ENCODE measurements at places on chromosomes 6 and 20.

GRCh38 chr6:21873562-21873961, 280.0 kb downstream of the SOX4 start:
- DNase-seq: no peak

DNA sequence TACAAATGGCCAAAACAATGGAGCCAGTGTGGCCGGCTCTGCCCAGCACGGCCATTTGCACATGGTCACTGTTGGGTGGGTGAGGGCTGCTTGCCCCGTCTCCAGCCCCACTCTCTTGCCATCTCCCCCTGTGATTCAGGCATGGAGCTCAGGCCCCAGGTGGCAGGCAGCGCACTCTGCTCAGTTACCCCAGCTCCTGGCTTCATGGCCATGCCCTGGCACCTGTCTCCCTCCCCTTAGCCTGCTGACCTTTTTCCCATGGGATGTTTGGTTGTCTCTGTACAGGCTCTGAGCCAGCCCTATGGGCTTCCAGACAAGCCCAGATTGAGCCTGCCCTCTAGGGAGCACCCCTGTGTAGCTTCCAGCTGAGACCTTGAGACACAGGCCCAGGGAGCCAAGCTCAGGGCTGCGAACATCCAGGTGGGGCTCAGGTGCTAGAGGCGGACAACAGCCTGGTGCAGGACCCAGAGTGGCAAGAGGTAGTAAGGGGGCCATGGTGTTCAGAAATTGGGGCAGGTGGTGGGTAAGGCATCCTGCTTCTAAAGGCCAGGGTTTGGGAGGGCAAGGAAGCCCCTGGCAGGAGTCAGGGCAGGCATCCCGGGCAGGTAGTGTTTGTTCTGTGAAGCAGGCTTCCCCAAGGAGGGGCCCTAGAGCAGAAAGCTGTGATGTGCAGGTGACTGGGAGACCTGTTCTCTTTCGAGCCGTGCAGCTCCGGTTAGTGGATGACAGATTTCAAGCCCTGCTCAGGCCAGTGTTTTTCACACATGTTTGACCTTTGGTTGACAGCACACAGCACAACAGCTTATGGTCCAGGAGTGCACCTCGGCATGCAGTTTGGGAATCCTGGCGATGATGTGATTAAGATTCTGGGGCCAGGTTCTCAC, 17.7 kb downstream of the SYNJ2 start:
- no peak for DNase-seq

- DNase-seq: no peak
These were observed 202.0 kb downstream of the RNGTT start for GRCh38 chr6:88761237-88762031.

GRCh38 chr6:36927691-36928546, 26.6 kb upstream of the PI16 start:
- no peak for DNase-seq

GRCh38 chr6:158849899-158850806, 31.0 kb upstream of the EZR start:
- no peak for DNase-seq

GRCh38 chr20:62716198-62716940, 7.7 kb downstream of the NTSR1 start:
- no peak for DNase-seq

- DNase-seq: no peak
These were observed 46.5 kb downstream of the BLOC1S5 start for GRCh38 chr6:8017705-8018104.

DNA sequence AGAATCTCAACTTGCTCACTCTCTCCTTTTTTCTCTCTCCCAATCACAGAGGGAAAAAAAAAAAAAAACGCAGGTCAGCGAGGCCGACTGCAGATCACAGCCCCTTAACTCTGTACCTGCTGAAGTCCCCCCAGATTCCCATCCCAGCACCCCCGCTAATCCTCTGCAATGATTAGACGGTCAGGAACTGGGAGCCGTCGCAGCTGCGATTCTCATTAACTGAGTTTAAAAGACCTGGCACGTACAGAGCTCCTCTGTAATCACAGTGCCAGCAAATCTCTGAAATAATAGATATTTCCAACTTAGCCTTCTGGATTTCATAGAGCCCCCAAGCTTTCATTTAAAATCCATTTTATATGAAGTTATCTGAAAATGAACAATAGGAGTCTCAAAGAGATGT, 84.4 kb downstream of the ANKRD60 start:
- DNase-seq: no peak

GRCh38 chr20:51310216-51310615, 232.3 kb downstream of the NFATC2 start:
- DNase-seq: no peak

DNA sequence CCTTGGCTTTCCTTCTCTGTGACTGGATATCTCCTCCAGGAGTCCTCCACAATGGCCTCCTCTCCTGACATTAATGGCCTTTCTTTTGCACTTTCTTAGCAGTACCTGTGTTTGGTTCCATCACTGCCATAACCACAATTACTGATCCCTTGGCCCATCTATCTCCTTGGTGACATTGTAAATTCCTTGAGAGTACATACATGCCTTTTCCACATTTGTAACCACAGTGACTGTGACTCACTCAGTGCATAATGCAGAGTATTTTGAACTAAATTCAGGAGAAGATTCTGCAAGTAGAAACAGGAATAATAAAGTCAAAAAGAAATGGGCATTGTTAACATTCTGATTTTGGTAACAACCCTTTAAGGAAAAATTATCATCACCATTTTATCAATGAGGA, 197.2 kb upstream of the SOX4 start:
- DNase-seq: no peak

DNA sequence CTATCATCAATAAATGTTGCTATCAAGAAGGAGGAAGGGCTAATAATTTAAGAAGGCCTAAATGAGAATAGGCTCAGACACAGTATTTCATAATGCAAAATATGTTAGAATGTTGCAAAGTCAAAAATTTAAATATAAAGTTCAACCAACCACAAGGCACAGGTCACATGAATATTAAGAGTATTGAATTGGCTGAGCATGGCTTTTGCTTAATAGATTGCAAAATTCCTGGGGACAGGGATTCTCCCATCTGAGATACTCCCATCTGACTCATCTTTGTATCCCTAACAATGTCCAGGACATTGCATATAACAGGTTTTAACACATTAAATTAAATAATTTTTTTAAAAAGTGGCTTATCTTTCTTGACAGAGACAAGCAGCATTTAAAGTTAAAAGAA, 32.9 kb upstream of the UTRN start:
- DNase-seq: no peak

DNA sequence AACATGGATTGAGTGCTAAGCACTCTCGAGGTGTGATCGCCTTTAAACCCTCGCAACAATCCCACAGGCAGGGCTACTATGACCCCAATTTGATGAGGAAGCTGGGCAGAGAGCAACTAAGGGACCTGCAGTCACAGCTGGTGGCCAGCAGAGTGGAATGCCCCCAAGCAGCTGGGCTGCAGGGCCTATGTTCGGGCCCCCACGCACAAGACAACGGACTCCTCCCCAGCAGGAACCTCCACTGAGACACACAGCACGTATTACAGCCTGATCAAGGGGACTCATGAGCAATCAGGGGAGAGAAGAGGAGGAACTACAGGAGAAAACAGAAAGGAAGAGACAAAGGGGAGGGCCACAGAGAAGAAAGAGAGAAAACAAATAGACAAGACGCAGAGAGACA, 21.7 kb downstream of the CST7 start:
- DNase-seq: no peak

GRCh38 chr6:129672341-129672682, 37.7 kb downstream of the ARHGAP18 start:
- no peak for DNase-seq

DNA sequence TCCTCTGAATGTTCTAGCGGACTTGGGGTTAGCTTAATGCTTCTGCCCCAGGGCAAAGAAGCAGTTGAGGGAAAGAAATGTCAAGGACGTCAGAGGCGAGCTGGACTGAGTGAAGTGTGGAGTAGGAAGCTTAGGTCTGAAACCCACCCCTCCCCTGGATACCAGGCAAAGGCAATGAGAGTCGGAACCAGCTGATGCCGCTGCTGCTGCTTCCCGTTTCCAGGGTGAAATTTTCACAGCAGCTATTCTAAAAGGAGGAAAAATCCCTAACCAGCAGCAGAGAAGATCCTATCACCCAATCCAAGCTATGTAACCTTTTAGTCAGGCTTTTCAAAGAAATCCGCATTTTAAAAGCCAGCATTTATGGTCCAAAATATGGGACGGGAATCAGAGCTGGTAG, 564.3 kb downstream of the LMBRD1 start:
- no peak for DNase-seq

DNA sequence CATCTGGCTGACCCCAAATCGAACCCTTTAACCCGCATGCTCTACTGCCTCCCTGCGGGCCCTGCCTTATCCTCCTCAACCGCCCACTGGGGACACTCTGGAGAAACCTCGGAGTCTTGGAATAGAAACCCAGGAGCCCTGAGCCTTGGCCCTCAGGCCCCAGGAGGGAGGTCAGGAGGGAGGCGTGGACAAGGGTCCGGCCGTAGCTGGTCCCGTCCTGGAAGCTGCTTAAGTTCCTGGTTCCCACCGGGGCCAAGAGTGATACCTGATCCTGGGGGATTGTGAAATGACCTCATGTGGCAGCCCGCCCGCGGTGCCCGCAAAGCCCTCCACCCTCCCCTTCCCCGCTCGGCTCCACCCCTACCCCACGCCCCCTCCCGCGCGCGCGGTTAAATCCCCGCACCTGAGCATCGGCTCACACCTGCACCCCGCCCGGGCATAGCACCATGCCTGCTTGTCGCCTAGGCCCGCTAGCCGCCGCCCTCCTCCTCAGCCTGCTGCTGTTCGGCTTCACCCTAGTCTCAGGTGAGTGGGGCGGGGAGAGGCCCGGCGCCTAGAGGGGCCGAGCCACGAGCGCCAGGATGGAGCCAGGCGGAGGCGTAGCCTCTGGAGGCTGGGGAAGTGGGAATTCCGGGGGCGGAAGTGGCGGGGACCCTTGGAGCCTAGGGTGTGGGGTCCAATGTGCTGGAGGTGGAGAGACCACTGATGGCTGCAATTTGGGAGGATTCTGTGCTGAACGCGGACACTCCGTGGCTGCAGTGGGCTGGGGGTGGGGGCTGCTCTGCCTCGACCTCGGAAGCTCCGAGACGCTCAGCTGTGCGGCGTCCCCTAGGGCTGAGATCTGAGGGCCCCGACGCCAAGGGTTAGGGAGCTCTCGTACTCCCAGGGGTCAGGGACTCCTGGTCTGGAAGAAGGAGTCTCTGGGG, at the start of gene WFDC2:
Gene WFDC2, plus strand, starts transcription at position 418 of the 926 bp plus-strand sequence. Its CDS starts 29 bp downstream, at position 447.
- DNase-seq: no peak

DNA sequence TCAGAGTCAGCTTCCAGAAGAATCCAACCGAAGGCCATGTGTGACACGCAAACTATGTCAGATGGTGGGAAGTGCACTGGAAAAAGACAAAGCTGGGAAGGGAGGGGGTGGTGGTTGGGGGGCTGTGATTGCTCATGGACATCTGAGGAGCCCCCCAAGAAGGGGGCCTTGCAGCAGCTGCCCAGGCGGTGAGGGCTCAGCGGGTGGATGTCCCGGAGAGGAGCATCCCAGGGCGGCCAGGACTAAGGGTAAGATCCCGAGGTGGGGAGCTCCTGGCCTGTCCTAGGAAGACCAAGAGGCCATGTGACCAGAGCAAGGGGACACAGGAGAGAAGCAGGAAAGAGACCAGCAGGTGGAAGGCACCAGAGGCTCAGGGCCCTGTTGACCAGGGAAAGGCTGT, 299.5 kb downstream of the PREX1 start:
- DNase-seq: no peak

- no peak for DNase-seq
These were observed 161.1 kb upstream of the MCHR2 start for GRCh38 chr6:100155141-100155540.

- DNase-seq: no peak
These were observed 15.8 kb downstream of the MAN1A1 start for GRCh38 chr6:119333707-119334295.

DNA sequence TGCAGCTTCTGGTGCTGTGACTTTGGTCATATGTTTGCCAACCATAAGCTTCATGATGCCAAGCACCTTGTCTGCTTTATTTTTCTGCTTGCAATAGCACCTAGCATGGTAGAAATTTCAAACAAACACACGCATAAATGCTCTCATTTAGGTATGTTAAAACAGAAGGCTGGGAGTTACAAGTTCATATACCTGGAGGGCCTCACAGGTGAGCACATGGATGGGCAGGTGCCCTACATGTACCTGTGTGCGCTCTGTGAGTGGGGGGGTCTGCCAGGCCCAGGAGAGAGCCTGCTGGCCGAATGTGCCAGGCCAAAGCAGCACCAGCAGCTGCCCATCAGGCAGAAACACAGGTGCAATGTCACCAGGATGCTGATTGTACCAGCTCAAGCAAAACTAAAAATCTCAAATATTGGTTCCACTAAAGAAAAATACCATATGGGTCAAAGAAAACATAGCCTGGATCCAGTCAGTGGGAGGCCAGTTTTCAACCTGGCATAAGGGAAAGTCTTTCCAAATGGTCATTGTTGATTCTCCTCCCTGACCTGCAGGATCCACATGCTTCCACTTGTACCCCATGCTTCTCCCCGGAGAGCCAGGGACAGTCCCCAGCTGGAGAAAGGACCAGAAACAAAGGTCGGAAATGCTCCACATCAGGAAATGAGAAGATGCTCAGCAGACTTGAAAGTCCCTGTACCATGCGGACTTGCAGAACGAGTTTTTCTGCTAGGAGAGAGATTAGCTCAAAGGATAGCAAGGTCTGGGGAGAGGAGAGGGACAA, 7.2 kb upstream of the PFDN4 start:
- DNase-seq: no peak

DNA sequence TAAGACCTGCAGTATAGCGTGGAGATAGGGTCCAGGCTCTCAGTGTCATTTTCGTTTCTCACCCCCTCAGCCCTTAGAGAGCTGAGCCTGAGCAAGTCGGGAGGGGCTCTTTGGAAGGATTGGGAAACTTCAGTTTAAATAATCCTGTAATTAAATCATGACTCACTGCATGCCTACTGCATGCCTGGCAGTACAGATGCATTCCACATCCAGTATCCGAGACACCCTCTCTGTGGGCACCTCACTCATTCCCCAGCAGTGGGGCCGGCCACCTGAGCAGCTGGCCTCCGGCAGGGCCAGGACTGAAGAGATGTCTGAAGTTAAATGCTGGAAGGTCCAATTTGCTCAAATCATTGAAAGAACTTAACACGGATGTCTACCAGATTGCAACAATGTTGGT, 316.6 kb downstream of the THBS2 start:
- DNase-seq: no peak

DNA sequence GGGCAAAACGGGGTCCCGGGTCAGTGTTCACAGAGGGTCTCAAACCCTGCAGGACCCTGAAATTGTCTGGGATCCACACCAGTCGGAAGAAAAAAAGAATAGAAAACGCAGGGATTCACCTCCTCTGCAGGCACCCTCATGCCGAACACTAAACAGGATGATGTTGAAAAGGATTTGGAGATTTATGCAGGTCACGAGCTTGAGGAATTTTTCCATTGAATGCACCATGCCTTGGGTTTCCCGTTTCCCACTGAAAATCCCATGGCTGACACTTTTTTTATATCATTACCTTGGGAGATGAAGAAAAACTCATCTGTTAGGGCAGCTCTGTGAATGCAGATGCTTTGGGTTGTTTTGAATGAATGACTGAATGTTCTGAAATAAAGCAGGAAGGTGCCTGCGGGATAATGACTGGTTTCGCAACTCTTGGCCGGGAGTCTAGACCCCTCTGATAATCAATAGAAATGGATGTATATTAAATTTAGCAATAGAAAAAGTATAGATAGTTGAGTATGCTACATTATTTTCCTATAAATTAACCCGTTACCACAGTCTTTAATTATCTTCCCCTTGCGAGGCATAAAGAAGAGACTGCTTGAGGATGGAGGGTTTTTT, 147.5 kb upstream of the AFDN start:
- DNase-seq: no peak
